ENCODE measurements at places on chromosomes 2 and 18. TPM values are rescaled to one million over a fixed set of nuclear protein-coding genes. Genes with fewer than 3 reads are reported as not detected.

The CTAGE1 gene
- not detected for total RNA-seq

The CD8B gene
- total RNA-seq: 0.65 TPM

The DSC2 gene
- total RNA-seq: 1.9 TPM

The SPATS2L gene
- total RNA-seq: 51.9 TPM

The ZAP70 gene
- 2.1 TPM for total RNA-seq

The GYPC gene
- total RNA-seq: 119 TPM

The FAM136A gene
- total RNA-seq: 22.8 TPM

The RGPD3 gene
- 0.45 TPM for total RNA-seq

The MALL gene
- 20.2 TPM for total RNA-seq

The TPGS2 gene
- total RNA-seq: 77.7 TPM

The TMEM178A gene
- total RNA-seq: 1.2 TPM

The SERPINB12 gene
- not detected for total RNA-seq

The TNFAIP6 gene
- total RNA-seq: 4.2 TPM

The ATP6V1C2 gene
- total RNA-seq: not detected

DNA sequence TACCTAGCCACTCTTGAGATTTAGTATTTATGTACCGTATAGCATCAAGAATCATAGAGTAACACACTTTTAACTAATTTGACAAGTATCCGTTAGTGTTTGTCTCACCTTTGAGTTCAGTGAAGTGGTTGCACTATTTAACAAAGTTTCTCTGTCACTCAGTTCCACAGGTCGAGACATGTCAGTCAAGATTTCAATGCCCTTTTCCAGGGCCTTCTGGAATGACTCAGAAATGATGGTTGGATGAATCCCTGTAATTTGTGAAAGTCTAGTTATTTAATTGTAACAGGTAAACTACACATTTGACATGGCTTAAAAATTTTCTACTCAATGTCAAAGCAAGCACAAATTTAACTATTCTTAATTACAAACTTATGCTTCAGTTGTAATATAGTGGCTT lies 9.7 kb downstream of the CCT4 start:
- no peak overlapping the region for H3K4me3 ChIP-seq
- peaks cover 99% of the 10 kb centered on the region for H3K36me3 ChIP-seq
- no peak overlapping the region for H3K27ac ChIP-seq
- no peaks in the 10 kb centered on the region for H3K27me3 ChIP-seq
- H3K4me1 ChIP-seq: no peaks in the 10 kb centered on the region

GRCh38 chr18:25010623-25011374 lies 341.2 kb downstream of the ZNF521 start:
- no peak overlapping the region for H3K4me3 ChIP-seq
- H3K36me3 ChIP-seq: no peaks in the 10 kb centered on the region
- DNase-seq: no peak
- H3K4me1 ChIP-seq: no peaks in the 10 kb centered on the region
- no peak overlapping the region for H3K27ac ChIP-seq

DNA sequence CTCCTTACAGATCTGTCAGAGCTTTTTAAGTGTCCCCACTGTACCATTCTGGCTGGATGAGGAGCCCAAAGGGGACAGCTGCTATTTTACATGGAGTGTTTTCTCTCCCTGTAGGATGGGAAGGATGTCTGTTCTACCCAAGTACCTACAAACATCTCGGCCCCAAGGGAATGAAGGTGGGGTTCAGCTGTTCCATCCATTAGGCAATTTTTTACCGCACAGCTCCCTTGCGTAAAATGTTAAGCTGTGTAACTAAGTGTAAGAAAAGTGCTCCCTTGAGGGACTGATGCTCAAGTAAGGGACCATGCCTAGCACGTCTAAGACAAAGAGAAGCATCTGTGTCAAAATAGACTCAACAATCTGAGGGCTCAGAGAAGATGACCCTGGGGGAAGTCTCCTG lies 180.3 kb downstream of the MYO5B start:
- no peak for DNase-seq
- H3K36me3 ChIP-seq: no peaks in the 10 kb centered on the region
- no peaks in the 10 kb centered on the region for H3K27me3 ChIP-seq
- H3K4me1 ChIP-seq: no peaks in the 10 kb centered on the region

- no peak for DNase-seq
- H3K4me1 ChIP-seq: no peaks in the 10 kb centered on the region
- no peak overlapping the region for H3K4me3 ChIP-seq
- no peaks in the 10 kb centered on the region for H3K27me3 ChIP-seq
- H3K27ac ChIP-seq: no peak overlapping the region
Measured at GRCh38 chr18:68362907-68363306, 352.0 kb downstream of the TMX3 start.

DNA sequence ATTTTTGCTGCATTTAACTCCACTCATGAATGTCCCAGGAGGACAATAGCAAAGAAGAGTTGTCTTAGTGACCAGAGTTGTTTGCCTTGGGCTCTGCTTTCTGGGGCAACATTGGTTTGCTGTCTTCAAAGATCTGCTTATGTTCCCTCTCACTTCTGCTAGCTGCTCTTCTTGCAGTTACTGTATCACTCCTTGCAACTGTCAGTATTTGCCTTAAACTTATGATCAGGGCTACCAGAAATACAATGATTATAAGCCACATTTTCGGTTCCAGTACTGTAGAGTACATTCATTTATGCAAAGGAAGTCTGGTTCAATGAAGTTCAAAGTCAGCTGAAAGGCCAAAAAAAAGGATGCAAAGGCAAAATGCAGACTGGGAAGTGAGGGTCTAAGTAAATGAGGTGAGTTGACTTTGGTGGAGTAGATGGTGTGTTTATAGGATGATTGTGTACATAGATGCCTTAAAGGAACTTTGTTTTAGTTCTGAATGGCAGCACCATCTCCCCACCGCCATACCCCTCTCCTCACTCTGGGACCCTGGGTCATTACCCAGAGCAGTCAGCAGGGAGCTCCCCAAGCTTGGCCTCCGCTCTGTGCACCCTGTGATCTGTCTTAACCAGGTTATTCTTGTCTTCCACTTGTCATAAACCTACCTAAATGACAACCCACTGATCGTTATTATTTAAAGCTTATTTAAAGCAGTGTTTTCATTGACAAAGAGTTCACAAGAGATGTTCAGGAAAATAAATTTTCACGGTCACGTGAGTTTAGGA lies 236.0 kb downstream of the DOK6 start:
- no peaks in the 10 kb centered on the region for H3K36me3 ChIP-seq
- no peak overlapping the region for H3K27ac ChIP-seq
- no peak overlapping the region for H3K4me3 ChIP-seq

- peak; percentile 62 for DNase-seq
- H3K4me1 ChIP-seq: no peaks in the 10 kb centered on the region
Measured at GRCh38 chr2:175461839-175462238, 280.3 kb upstream of the ATP5MC3 start.

GRCh38 chr2:96144481-96145035 lies 682 bp downstream of the DUSP2 start:
- H3K27me3 ChIP-seq: no peaks in the 10 kb centered on the region
- DNase-seq: no peak
- H3K4me1 ChIP-seq: peaks cover 50% of the 10 kb centered on the region
- no peaks in the 10 kb centered on the region for H3K36me3 ChIP-seq
- no peak overlapping the region for H3K27ac ChIP-seq

DNA sequence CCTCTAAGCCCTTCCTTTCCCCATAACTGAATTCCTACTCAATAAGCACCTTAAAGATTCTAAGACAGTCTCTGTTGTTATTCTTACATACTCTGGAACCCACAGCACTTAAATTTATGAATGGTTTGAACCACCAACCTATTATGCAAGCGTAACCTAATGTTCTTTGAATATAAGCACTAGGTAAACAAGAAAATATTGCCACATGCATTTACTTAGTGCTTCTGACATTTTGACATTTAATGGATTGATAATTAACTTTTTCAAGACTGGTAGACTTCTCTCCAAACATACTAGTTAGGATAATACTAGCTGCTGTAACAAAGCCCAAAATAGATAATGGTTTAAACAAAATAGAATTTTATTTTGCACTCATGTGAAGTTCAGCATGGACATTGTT lies 164.8 kb downstream of the ARHGAP15 start:
- H3K27me3 ChIP-seq: no peaks in the 10 kb centered on the region
- DNase-seq: no peak
- H3K4me3 ChIP-seq: no peak overlapping the region
- no peaks in the 10 kb centered on the region for H3K36me3 ChIP-seq
- no peaks in the 10 kb centered on the region for H3K4me1 ChIP-seq

DNA sequence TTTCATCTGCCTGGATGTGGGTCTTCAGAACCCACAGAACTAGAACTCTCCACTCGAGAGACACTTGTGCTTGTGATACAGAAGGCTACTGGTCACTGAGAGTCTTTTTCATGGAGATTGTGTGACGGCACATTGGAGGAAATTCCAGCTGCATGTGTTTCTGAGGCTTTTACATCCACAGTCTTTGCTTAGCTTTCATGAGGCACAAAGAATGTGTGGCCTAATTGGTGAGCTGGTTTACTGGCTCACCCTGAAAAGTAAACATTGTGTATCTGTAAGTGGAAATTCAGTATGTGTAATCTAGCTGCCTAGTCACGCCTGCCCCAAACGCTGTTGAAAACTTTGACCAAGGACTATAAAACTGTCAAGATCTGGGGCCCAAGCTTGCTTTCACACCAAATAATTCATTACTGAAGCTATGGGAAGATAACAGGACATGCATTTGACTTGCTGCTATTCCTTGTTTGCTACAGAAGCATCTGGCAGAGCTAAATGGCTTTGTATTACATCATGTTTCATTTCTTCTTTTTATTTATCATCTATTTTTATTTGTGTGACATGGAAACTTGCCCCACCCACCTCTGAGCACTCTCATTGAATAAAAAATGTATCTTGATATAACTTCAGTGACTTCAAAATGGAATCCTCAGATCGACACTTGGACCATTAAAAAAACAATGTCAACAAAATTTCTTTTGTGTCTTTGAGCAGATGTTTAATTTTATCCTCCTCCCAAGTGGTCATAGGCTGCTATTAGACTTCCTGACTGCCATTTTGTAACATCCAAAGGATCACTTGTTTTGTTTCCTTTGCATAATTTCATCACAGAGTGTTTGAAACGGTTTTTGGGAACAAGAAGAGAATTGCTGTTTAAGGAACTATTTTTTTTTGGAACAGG lies 80.2 kb downstream of the EFEMP1 start:
- no peaks in the 10 kb centered on the region for H3K4me1 ChIP-seq
- H3K27me3 ChIP-seq: no peaks in the 10 kb centered on the region
- DNase-seq: no peak
- no peak overlapping the region for H3K4me3 ChIP-seq

- no peaks in the 10 kb centered on the region for H3K36me3 ChIP-seq
- H3K4me1 ChIP-seq: no peaks in the 10 kb centered on the region
- no peak overlapping the region for H3K27ac ChIP-seq
- H3K27me3 ChIP-seq: no peaks in the 10 kb centered on the region
- no peak overlapping the region for H3K4me3 ChIP-seq
- no peak for DNase-seq
Measured at GRCh38 chr2:109407276-109408042, 206.3 kb downstream of the SEPTIN10 start.

DNA sequence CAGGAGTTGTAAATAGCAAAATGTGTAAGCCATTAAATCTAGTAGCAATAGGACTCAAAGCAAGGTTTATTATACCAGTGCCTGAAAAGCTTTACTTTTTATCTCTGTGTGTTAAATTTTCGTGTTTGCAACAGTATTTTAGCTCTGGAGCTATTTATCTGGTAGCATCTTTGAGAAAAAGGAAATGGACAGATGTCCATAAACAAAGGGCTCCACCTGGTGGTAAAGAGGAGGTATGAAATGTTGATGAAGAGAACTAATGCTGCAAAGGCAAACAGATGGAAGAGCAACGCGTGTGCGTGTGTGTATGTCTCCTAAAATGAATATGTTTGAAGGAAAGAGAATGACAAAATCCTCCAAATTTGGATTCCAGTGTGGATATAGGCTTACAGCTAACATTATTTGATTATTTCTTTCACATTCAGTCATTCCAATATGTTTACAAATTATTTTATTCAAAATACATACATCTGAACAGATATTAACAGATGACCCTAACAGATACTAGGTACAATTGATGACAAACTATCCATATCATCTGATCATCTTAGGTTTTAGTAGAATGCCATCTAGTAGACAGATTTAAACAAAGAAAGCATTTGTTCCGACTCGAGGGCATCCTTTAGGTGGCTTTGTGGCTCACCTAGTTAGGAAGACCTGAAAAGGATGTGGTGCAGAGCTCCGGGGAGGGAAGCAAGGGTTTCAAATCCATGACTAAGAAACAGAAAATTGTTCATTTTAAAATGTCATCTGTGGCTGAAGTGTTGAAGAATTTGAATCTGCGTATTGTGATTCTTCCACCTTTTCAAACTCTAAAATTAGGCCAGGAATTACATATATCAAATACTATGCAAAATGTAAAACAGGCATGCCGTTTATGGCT lies 383.3 kb downstream of the MTX2 start:
- no peak overlapping the region for H3K27ac ChIP-seq
- peaks cover 9% of the 10 kb centered on the region for H3K4me1 ChIP-seq
- no peaks in the 10 kb centered on the region for H3K36me3 ChIP-seq
- no peaks in the 10 kb centered on the region for H3K27me3 ChIP-seq
- no peak for DNase-seq

- peaks cover 54% of the 10 kb centered on the region for H3K4me1 ChIP-seq
- H3K27me3 ChIP-seq: peaks cover 90% of the 10 kb centered on the region
- peak overlapping the region; percentile 19 for H3K4me3 ChIP-seq
- no peaks in the 10 kb centered on the region for H3K36me3 ChIP-seq
- H3K27ac ChIP-seq: no peak overlapping the region
Measured at GRCh38 chr2:104857262-104858005, 3.5 kb downstream of the POU3F3 start.

DNA sequence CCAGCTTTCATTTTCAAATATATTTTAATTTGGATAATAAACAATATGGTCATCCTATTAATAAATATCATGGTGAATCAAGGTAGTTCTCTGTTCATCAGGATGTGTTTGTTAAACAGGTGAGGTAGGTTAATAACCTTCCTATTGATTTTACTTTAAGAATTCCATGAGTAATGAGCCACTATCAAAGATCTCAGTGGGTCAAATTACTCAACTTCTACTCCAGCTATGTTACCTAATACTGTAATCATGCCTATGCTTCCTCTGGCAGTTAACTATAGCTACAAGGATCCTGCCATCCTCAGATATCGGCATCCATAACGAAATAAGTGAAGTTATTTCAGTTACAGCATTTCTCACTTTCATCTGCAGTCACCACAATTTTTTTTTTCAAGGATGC lies 289.6 kb upstream of the SLC8A1 start:
- DNase-seq: no peak
- no peaks in the 10 kb centered on the region for H3K4me1 ChIP-seq
- H3K36me3 ChIP-seq: no peaks in the 10 kb centered on the region
- no peak overlapping the region for H3K4me3 ChIP-seq
- H3K27ac ChIP-seq: no peak overlapping the region
- no peaks in the 10 kb centered on the region for H3K27me3 ChIP-seq

DNA sequence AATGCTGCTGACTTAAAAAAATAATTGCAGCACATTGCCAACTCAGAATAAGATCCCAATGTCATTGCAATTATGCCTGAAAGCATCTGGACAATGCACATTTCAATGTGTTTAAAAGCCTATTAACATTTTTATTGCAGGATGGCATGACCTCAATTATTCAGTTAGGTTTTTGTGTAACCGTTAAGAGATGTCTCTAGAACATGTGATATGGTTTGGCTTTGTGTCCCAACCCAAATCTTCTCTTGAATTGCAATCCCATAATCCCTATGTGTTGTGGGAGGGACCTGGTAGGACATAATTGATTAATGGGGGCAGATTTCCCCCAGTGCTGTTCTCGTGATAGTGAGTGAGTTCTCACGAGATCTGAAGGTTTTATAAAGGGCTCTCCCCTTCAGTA lies 43.2 kb upstream of the ZC3H15 start:
- H3K4me1 ChIP-seq: no peaks in the 10 kb centered on the region
- H3K36me3 ChIP-seq: no peaks in the 10 kb centered on the region
- DNase-seq: no peak

- no peaks in the 10 kb centered on the region for H3K27me3 ChIP-seq
- no peak overlapping the region for H3K27ac ChIP-seq
- H3K36me3 ChIP-seq: no peaks in the 10 kb centered on the region
- no peak overlapping the region for H3K4me3 ChIP-seq
- no peaks in the 10 kb centered on the region for H3K4me1 ChIP-seq
- no peak for DNase-seq
Measured at GRCh38 chr2:29733965-29734364, 187.4 kb downstream of the ALK start.
